ENCODE measurements at places on chromosomes 4 and X.

DNA sequence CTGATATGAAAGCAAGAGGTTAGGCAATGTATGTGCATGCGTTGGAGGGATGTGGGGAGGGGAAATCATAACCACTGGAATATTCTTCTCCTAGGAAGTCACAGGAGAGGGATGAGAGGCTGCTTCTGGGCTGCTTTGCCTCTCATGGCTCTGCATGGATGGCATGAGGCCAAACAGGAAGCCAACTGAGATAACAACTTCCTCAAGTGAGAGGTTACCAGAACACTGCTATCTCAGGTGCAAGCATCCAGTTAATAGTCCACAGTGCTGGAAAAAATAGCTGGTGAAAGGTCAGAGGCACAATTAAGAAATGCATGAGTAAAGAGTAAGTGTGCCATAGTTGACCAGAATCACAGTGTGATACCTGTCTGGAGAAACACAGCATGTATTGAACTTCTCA is 113.3 kb downstream of the ELOVL6 start:
- no peak for DNase-seq

- DNase-seq: no peak
Observed at GRCh38 chr4:133189147-133189517, 40.0 kb downstream of the PCDH10 start.

DNA sequence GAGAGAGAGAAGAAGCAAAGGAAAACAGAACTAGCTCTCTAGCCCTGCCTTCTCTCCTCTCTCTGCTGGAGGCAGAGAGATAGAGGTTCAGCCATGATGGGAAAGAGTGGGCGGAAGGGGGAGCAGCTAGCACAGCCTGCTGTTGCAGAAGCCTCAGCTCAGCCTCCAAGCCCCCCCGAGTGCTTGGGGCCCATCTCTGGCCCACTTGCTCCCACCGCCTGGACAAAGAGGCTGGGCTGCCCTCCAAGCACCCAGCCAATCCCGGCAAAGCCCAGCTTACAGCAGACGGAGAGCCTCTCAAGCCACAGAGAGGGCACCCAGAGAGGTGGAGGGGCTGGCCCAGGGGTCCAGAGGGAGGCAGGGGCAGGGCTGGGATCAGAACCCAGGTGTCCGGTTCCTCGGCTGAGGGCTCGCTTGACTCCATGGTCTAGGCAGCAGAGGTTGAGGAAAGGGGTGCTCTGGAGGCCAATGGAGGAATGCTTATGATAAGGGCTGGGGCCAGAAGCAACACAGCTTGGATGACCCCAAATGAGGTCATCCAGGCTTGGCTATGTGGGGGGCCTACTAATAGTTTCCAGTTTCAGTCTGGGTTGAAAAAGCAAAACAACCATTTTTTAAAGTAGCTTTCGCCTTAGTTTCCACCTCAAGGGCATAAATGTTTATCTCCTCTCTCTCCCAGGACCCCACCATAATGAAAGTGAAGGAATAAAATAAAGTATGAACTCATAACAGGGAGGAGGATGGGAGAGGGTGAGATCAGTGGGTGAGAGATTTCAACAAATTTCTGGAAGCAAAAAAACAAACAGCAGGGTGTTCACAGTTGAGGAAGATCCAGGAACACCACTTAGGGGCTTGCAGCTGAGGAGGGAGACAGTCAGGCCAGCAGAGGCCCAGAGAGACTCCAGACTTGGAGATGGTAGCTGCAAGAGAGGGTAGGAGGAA is 24.9 kb upstream of the IQSEC2 start:
- DNase-seq: no peak

GRCh38 chrX:136157187-136157586 is 9.9 kb downstream of the FHL1 start:
- no peak for DNase-seq

All from heart left ventricle (tissue), 16 donors.